ENCODE measurements at places on chromosomes 3 and 15. TPM values are rescaled to one million over a fixed set of nuclear protein-coding genes. Genes with fewer than 3 reads are reported as not detected.

GRCh38 chr3:94028093-94028837 is at the start of gene STX19:
TSS of gene STX19 (minus strand) at chr3:94028597. CDS start at chr3:94015269, 13,328 bp downstream.
- DNase-seq, result no peak

GRCh38 chr3:58052373-58053273 is 44.4 kb downstream of the FLNB start:
- no peak for DNase-seq

DNA sequence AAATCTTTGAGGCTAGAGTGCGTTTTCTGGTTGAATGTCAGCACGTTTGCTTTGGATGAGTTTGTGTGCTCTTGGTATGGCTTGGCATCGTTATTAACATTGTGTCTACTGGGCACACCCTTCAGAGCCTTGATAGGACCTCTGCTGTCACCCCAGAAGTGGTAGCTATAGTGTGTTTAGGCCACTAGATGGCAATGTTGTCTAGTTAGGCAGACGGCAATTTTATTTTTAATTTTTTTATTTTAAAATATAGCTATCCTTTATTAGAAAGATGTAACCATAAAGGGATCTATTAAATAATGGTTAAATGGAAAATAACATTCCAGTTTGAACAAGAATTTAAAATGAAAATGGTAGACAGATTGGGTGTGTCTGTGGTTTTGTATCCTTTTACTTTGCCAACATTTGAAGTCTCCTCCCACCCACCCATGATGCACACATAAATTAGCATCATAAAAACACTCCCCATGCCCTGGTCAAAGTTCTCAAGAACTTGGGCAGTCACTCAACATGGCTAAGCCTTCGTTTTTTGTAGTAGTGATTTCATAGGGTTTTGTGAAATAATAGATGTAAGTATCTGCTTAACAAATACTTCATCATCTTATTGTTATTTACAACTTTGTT is 200.7 kb downstream of the KCNH8 start:
- DNase-seq, result no peak

DNA sequence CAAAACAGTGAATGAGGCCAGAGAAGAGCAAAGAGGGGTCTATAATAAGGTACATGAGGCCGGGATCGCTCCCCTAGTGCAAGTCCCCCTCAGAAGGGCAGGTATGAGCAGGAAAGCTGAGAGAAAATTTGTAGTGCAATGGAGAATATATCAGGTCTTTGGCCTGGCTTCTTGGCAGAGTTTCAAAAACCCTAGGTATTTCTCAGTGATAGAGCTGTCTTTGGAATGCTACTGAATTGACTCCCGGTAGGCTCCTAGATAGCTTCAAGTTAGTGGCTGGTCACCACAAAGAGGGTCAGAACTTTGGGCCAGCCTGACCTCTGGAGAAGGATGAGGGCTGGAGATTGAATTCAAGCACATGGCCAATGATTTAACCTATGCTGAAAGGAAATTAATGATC is 30.6 kb upstream of the OXTR start:
- no peak for DNase-seq

GRCh38 chr3:133487920-133488540 is 85.5 kb upstream of the CDV3 start:
- no peak for DNase-seq

Gene NUSAP1
- 117 TPM for total RNA-seq

Data from activated T-helper 1 cell treated with anti-CD3 and anti-CD28 coated beads, Interleukin-12 subunit alpha, Interleukin-12 subunit beta, Interleukin-2, Interleukin-4 antibody, amounts not matched to agents 30 ng/mL and 10 ng/mL and 1 ng/mL, durations not matched to agents 14 hours and 24 hours and 36 hours (primary cell).